Caco-2 (cell line): ENCODE measurements at places on chromosomes 2 and 18.

DNA sequence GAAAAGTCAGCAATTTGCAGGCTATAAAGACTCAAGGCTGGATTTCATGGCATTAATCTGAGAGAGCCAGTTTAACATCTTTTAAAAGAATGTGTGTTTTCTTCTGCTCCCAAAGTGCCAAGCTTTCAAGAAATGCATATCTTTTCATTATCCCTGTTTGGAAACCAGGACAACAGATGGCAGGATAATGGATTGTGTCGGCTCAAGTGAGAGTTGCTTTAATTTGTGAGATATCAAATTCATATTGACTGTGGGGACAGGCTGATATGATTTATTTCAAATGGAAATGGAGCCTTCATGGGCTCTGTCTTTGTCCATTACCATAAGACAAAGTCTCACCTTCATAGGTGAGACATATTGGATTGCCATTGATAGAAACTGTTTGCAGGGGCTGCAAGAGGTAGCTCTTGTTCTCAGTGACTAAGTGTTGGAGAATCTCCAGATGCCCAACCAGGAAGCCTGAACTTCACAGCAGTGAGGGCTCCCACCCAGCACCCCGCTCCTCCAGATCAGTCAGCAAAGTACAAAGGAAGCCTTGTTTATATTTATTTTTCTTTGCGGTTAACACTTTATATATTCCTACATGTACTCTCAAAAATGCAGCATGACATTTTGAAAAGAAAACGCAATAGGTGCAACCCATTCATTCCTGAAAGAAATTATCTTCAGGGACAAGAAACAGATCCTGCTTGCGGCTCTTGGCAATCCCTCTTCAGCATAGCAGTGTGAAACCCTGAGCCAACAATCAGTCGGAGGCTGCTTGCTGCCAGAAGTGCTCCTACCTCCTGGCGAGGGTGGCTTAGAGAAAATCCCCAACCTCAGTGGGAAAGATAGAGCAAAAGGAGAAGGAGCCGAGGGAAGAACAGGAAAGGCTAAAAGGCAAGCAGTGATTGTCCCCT lies 65.8 kb upstream of the ATL2 start:
- DNase-seq = no peak

DNA sequence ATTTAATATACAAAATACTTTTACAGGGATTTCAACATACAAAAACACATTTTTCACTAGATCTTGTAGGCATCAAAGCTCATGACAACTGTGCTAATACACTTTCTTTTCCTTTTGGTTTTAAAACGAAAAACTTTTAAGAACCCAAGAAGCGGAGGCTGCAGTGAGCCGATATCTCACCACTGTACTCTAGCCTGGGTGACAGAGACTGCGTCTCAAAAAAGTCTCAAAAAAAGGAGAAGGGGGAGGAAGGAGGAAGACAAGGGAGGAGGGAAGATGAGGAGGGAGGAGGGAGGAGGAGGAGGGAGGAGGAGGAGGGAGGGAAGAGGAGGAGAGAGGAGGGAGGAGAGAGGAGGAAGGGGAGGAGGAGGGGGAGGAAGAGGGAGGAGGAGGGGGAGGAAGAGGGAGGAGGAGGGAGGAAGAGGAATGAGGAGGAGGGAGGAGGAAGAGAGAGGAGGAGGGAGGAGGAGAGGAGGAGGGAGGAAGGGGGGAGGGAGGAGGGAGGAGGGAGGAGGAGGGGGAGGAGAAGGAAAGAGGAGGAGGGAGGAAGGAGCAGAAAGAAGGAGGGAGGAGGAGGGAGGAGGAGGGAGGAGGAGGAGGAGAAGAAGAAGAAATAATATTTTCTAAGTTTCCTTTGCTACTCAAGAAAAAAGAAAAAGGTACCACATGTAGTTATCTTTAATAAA lies 13.8 kb downstream of the ROCK2 start:
- DNase-seq = no peak

- DNase-seq = no peak
These were observed 372.5 kb downstream of the CBLN2 start for GRCh38 chr18:72171596-72171995.

- DNase-seq = no peak
These were observed 133.5 kb downstream of the ASXL3 start for GRCh38 chr18:33711514-33711913.

GRCh38 chr2:237310515-237311114 lies 103.3 kb downstream of the COL6A3 start:
- no peak for DNase-seq

DNA sequence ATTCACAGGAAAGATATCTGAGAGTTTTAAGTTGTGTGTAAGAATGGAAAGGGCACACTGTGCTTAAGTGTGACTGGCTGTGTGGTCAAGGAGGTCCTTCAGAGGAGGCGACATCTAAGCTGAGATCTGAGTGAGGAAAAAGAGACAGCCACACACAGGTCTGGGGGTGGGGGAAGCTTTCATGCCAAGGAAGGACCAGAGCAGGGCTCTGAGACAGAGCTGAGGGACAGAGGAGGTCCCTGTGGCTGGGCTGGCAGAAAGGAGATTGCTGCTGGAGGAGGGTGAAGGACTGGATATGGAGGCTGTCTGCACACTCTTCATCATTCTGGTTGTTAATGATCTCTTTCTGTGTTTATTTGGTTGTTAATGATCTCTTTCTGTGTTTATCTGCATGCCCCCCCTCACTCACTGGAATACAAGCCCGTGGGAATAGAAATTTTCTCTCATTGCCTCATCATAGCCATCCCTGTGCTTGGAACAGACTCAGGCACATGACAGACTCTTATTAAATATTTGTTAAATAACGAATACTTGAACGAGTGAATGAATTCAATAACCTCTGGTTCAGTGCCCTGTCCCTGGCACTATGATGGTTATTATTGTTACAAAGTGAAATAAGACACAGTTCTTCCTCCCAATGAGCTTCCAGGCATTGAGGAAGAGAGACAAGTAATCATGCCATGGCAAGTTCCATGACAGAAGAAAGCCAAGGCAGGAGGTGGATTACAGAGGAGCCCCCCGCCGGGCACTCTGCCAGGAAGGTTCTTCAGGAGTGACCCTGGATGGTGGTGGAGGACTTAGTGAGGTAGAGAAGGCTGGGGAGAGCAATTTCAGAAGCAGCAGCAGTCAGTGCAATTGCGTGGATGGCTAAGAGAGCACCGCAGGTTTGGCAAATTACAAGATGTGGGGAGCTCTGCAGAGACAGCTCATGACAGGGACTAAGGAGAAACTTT lies 399.4 kb upstream of the HS6ST1 start:
- DNase-seq = no peak

GRCh38 chr2:44877417-44877816 lies 64.1 kb upstream of the SIX3 start:
- no peak for DNase-seq

GRCh38 chr2:160460333-160460731 lies 33.3 kb downstream of the RBMS1 start:
- no peak for DNase-seq

- DNase-seq = no peak
These were observed 30.1 kb upstream of the CEP68 start for GRCh38 chr2:65026154-65026553.

DNA sequence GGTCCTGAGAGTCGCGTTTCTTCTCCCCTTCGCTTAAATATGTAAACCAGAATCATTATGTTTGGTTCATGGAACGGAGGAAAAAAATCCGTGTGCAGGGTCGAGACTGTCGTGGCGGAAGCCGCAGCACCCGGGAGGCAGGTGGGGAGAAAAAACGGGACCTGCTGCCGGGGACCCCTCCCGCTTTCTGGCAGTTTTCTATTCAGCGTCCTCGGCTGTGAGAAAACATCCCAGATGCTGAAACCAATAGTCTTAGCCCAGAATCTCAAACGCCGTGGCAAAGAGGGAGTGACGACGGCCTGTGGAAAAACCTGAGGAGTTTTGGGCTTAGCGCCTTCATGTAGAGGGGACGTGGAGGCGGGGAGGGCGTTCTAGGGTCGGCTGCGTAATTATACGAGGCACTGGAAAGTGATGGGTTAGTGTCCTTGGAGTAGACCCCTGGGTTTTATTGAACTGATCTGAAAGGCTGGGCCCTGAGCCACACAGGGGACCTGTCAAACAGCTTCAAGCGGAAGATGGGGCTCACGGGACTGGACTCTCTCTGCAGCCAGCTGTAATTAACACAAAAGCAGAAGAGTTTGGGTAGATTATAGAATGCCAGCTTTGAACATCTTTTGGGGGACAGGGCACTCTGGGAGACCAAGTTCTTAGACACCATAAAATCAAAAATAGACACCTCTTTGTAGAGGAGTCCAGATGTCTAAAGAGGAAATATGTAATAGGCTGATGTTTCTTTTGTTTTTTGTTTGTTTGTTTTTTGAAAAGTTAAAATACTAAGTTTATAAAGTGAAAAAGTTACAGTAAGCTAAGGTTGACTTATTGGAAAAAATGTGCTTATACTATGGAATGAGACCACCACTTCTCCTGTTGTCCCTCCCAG lies 834 bp upstream of the BUB1 start:
- no peak for DNase-seq

DNA sequence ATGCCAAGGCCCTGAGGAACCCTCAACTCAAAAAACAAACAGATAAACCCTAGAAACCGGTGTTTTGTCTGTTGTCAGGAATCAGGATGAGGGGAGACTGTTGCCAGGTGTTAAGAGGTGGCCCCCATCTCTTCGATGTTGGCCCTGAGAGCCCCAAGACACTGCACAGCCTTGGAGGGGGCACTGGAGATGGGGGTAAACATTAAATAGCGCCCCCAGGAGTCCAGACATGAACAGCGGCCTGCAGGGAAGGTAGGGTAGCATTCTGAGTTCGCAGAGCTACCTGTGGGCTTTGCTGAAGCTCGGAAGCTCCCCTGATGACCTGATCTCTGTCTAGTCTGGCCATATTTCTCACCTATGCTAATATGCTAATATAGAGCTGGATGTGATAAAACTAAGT lies 97.6 kb upstream of the SMAD2 start:
- no peak for DNase-seq

GRCh38 chr2:102313025-102313424 lies 1.7 kb downstream of the IL1RL1 start:
- no peak for DNase-seq

DNA sequence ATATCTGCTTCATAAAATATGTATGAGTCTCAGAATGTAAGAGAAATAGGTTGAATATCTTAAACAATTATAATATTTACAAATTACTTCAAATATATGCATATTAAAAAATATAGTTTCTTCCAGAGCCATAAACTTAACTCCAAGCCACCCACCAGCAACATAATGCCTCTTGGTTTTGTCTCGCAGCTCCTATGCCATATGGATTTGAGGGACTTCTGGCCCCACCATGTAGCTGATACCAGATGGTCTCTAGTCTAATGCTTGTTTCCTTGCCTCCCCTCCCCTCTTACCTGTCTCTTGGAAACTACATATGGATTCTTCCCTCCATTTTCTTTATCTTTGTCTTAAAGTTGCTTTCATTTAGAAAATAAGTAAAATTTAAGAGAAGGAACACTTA lies 114.3 kb downstream of the GCA start:
- DNase-seq = no peak

DNA sequence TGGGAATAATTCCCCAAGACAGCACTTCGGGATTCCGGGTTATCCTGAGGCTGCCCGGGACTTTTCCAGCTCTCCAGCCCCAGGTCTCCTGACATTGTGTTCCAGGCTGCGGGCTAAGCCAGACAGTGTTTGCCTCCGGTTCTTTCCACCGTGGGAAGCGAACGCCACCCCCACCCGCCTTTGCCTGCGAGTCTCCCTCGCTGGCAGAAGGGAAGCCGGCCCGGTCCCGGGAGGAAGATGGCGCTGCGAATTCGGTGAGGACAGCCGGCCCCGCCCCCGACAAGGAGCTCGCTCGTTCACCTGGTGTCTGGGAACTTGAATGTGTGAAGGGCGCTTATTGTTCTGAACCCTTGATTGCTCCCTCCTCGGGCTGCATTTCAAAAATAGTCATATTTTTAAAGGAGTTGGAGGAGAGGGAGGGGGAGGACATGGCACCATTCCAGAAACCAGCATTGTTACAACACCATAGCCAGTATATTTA lies 2.9 kb downstream of the LRATD1 start:
- DNase-seq = peak; percentile 66

GRCh38 chr18:1627494-1627893 lies 722.8 kb downstream of the ADCYAP1 start:
- DNase-seq = no peak

DNA sequence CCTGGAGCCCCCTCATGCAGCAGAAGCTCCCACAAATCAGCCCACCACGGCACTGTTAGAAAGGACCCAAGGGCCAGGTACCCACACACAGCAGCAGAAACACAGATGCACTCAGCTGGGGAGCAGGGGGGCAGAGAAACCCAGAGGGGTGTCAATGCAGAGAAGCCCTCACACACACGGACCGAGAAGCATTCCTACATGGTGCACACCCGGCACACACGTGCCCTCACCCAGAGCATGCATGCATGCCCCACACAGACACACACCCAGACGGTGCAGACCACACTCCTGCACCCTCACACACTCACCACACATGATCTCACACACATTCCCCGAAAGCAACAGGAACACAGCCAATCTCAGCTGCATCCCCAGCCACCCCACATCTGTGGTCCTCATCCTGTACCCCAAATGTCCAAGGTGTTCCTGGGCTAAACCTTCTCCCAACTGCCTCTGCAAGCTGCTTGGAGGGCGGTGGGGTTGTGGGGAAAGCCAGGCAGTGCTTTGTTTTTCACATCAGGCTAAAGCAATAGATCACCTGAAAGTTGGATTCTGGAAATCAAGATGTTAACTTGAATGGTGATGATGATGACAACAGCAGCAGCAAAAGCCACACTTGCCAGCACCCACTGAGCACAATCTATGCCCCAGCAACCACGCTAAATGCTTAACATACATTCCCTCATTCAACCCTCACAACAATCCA lies 102.3 kb downstream of the ZFP36L2 start:
- peak; percentile 21 for DNase-seq

DNA sequence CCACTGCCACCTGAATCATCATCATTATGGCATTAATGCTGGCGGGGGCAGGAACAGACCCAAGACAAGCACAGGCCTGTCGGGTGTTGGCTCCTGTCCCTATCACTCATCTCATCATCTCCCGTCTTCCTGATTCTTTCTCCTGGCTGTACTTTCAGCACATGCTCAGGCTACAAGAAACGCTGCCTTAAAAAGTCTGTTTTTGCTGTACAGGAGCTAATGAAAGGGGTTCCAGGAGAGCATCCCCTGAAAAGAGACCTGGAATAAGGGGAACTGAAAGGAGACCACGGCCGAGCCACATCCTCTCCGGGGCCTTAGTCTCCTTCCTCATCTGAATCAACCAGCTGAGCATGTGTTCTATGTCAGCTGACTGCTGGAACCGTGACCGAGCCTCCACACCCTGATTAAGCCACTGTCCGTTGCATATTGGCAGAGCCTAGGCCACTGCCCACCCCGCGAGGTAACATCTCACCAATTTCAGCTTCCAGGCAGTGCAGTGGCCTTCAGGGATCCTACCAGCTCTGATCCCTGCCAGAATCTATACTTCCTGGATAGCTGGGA lies 62.6 kb downstream of the DNMT3A start:
- no peak for DNase-seq
